ENCODE measurements at places on chromosomes 1 and 21.
A peak's percentile ranks its signal among the peaks of the same experiment; 100 is the strongest.

DNA sequence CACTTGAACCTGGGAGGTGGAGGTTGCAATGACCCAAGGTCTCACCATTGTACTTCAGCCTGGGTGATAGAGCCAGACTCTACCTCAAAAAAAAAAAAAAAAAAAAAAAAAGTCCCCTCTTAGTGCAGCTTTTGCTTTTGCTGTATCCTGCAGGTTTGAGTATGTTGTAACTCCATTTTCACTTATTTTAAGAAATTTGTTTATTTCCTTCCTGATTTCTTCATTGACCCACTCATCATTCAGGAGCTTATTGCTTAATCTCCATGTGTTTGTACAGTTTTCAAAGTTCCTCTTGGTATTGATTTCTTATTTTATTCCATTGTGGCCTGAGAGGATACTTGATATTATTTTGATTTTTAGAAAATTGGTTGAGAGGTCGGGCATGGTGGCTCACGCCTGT is 50.9 kb upstream of the AK4 start:
- DNase-seq, result no peak

DNA sequence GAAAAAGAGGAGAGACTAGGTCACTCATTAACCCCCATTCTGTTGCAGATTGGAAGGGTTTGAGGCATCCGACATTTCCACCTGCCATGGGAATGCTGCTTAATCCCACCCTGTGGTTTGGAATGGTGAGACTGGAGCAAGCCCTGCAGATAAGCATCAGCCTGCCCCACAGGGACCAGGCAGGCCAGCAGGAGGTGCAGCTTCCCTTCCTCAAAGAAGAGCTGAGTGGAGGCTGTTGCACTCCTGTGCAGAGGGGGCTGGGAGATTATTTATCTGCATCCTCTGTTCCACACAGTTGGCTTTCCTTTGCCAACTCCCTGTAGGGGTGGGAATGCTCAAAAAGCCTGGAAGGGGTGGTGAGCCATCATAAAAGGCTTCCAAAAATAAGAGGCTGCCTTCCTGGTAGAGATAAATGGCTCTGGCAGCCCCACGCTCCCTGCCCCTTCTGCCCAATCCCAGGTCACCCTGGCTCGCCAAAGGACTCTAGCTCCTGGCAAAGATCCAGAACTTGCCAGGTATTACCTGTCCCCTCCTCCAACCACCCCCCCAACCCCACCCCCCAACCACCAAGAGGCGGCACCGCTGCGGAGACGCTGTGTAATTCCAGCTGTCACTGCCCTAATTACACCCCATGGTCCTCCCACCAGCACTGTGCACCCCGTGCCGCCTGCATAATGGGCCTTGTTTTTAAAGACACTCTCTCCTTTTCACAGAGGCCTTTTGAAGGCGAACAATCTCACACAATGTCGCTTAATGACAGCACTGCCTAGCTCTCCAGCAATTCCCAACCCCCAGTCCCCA is 83.0 kb upstream of the ZC3H12A start:
- peak; percentile 81 for DNase-seq

DNA sequence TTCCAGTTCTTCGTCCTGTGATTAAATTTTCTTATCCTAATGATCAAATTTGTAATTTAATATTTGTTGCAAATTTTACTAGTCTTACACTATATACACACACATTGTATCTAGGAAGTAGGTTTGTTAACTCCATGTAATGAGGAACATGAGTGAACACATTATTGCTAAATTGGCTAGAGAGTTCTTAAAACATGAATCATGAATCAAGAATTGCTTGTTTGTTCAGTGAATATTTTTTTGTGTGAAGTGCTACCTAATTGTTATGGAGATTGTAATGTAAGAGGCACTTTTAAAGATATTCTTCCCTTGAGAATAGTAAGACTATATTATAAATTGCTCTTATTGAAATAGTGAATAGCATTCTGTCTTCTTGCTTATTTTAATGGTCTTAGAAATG is 4.6 kb downstream of the GPSM2 start:
- peak; percentile 48 for DNase-seq

- DNase-seq, result no peak
Observed at GRCh38 chr1:200075938-200076546, 48.5 kb downstream of the NR5A2 start.

GRCh38 chr1:15802234-15802965 is 5.0 kb downstream of the UQCRHL start:
- no peak for DNase-seq

DNA sequence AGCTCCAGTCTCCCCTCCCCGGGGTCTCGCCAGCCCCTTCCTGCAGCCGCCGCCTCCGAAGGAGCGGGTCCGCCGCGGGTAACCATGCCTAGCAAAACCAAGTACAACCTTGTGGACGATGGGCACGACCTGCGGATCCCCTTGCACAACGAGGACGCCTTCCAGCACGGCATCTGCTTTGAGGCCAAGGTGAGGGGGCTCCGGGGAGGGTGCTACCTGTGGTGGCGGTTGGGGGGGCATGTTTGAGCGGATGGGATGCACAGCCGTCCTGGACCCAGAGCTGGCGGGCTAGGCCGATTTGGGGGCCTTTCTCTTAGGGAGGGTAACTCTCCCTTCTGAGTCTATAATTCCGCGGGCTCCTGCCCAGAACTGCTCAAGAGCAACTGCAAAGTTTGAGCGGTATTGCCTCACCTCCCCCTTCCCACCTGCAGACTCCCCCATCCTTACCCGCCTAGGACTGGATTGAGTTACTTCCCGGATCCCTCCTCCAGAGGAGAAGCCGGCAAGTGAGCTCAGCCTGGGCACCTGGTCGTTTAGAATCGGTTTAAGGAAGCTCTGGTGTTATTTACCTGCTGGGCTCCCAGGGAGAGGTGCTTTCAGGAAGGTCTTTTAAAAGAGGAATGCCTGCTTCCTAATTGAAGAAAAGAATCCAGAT is 730 bp downstream of the NOS1AP start:
- DNase-seq, result no peak

GRCh38 chr1:25858906-25859789 is at the start of gene AUNIP:
Gene AUNIP (minus strand): TSS chr1:25859457. CDS start chr1:25859357, 100 bp downstream.
- peak; percentile 70 for DNase-seq

DNA sequence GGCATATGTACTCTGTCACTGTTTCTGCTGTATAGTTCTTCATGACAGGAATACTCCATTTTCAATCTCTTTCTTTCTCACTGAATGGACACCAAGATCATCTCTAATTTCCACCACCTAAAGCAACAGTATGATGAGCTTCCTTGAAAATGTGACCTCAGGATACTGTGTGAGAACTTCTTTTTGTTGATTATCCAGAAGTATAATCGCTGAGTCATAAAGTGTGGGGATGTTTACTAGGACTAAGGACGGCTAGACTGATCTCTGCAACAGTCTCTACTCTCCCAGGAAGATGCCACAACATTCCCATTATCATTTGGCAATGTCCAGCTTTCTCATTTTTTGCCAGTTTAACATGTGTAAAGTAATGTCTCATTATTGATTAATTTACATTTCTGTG is 70.3 kb downstream of the TNFSF18 start:
- DNase-seq, result no peak

GRCh38 chr1:230340526-230341161 is 85.5 kb downstream of the PGBD5 start:
- DNase-seq, result no peak

DNA sequence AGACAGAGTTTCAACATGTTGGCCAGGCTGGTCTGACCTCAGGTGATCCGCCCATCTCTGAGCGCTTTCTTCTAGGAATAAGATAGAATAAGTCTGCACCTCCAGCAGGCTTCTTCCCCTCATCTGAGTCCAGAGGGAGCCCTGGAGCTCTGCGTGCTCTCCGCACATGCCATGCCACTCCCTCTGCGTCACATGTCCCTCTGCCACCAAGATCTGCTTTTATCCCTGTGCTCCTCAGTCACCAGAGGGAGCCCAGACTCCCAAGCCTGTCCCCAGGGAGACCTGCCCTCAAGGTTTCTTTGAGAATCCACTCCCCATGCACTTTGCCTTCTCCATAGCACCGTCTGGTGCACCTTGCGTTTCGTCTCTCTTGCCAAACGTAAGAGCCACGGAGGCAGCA is 213.0 kb downstream of the CAMTA1 start:
- peak; percentile 64 for DNase-seq

GRCh38 chr1:168529518-168529917 is 14.3 kb downstream of the XCL2 start:
- no peak for DNase-seq

GRCh38 chr1:172967936-172968335 is 82.8 kb downstream of the TNFSF18 start:
- DNase-seq, result no peak

GRCh38 chr1:224287714-224288113 is 42.3 kb downstream of the NVL start:
- DNase-seq, result peak; percentile 49

DNA sequence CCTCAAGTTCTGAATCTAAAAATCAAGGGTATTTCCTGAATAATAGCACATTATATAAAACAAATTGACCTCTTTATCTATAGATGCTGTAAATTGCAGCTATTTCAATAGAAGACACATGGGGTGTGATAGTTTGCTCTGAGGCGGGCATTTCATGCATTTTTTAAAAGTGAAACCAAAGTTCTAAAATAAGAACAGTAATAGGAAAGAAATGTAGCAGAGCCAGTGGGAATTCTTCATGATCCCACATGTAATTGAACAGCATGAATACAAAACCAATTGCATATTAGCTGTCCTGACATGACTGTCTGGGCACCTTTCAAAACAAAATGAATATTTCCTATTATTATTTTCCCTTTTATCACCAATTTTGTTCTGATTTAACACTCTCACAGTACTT is 85.0 kb downstream of the RGS21 start:
- DNase-seq, result no peak

GRCh38 chr1:108841703-108842102 is 15.2 kb downstream of the AKNAD1 start:
- DNase-seq, result no peak

- no peak for DNase-seq
Observed at GRCh38 chr1:235976490-235976889, 88.4 kb downstream of the NID1 start.

DNA sequence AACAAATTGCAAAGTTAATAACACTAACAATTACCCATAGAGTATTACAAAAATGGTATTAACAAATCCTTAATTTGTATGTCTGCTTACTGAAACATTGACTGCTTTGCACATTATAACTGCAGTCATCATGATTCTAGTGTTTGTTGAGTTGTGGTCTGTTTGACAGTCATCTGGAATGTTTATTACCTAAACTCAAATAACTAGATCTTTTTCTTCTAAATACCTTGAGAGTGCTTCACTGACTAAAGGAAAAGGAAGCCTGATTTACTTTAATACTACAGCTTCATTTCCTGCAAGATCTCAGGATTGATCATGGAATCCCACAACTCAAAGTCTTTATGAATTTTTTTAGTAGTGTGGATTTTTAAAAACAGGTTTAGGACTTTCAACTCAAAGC is 70.0 kb downstream of the HMCN1 start:
- no peak for DNase-seq

- DNase-seq, result no peak
Observed at GRCh38 chr1:84133479-84133878, 10.6 kb upstream of the PRKACB start.

DNA sequence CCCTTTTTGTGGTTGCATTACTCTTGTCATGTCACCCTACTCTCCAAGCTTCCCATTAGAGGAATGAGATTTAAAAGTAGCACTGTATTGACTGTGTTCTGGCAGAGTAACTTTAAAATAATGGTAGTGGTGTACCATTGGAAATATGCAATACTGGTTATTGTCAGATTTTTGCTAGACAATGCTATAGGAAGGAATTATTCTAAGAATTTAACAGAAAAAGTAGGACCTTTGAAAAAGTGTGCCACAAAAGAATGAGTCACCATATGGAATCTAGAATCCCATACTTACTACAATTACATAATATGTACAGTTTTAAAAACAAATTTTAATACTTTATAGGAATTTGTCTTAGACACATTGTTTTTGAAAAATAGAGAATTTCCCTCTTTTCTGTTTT is 13.8 kb downstream of the MIER1 start:
- no peak for DNase-seq

- DNase-seq, result no peak
Observed at GRCh38 chr1:13753636-13754402, 53.8 kb downstream of the PRDM2 start.

- DNase-seq, result no peak
Observed at GRCh38 chr1:156586892-156587477, 4.6 kb upstream of the NAXE start.

DNA sequence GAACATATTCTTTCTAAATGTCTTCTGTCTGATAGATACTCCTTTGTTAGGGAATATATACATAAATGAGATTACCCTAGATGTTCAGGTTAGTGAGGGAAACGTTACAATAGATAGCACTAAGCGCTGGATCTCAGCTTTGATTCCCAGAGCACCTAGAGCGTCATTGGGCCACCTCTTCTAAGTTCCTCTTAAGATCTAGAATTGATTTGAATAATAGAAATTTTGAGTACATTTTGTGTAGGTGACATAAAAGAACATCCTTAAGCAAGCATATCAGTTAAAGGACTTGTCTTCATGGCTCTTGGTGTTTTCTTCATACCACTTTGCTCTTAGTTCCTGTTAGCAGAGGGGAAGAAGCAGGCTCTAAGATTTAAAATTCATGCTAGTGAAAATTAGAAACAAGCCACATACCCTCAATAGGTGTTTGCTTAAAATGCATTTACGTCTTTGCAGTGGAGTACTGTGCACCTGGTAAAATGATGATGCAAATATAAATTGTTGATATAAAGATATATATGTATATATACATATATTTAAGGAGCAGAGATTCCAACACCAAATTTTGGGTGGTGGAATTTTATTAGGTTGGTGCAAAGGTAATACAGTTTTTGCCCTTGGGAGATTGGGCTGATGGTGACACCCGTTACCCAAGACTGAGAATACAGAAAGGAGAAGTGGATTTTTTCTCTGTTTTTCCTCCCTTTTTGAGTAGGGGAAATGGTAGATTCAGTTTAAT is 47.1 kb downstream of the DYRK1A start:
- no peak for DNase-seq

- no peak for DNase-seq
Observed at GRCh38 chr1:207818971-207819451, 67.2 kb downstream of the CD46 start.

DNA sequence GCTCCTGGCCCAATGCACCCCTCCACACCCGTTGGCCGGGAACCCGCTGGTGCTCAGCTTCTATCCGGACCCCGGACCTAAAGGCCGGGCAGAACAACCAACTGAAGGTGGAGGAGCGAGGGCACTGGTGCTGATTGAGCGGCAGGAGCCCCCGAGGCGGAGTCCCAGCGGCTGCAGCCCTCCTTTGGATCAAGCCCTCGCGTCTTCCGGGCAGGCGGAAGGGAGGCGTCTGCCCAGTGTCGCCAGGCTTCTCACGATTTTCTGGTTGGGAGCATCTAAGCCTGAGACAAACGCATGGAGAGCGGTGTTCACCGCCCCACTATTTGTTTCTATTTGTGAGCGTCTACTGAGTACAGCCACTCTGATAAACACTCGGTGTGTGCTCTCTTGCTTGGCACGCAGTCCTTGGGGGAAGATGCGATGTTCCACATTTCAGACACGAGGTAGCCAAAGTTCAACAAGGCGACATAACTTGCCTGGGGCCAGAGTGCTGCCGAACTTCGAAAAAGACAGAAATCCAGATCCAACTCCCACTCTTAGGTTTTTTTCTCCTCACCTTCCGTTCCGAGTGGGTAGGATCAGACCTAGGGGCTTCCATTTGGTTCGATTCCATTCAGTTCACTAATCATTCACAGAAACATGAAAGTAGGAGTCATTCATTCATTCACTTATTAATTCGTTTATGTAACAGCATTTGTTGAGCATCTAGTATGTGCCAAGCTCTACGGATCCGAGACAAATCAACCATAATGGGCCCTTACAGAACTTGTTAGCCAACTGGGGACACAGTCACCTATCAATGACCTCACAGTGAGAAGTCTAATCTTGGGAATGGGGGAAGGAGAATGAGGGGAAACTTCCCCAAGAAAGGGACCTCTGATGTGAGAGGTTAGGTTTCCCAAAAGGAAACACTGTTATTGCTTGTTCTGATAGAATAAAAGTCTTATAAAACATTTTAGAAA is 4.9 kb upstream of the DMRTA2 start:
- DNase-seq, result no peak

All from NCI-H1436 (cell line).